ENCODE measurements at places on chromosomes 1 and 21.
A peak's percentile ranks its signal among the peaks of the same experiment; 100 is the strongest.

DNA sequence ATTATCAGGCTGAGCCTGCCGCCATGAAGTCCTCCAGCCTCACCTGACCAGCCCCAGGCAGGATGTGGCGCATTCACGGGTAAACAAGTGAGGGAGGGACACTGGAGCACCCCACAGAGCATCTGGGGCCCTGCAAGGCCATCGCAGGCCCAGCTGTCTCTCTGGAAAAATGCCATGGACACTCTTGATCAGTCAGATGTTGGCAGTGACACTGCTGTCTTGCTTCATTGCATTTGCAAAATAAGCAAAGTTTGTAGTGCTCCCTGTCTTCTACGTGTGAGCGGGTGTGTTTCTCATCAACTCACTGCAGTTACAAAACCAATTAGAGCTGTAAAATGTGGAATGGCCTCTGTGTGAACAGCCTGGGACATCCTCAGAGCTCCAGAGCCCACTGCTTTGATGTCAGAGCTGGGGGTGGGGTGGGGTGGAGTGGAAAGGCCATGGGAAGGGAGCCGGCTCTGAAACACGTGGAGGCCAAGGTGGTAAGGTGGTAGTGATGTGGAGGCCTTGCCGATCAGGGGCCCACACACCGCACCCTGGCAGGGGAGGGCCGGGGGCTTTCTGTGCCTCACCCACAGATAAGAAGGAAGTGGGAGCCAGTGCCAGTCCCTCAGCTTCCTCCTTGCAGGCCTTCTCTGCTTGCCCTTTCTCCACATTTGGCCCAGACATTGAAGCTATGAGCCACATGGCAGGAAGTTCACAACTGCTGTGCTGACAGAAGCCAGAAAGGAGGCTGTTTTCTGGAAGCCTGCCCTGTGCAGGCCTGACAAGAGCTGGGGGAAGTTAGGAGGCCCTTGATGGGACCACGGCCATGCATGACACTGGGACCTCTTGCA is 254.9 kb downstream of the RHOU start:
- H3K27me3 ChIP-seq: peaks cover 23% of the 10 kb centered on the region
- H3K27ac ChIP-seq: no peak overlapping the region
- H3K4me3 ChIP-seq: no peak overlapping the region
- no peak for DNase-seq
- H3K4me1 ChIP-seq: no peaks in the 10 kb centered on the region
- H3K36me3 ChIP-seq: no peaks in the 10 kb centered on the region

GRCh38 chr1:232278925-232279324 is 351.0 kb downstream of the SIPA1L2 start:
- no peak for DNase-seq
- H3K36me3 ChIP-seq: no peaks in the 10 kb centered on the region
- H3K27ac ChIP-seq: no peak overlapping the region
- H3K4me1 ChIP-seq: no peaks in the 10 kb centered on the region

GRCh38 chr1:230270559-230271281 is 155.4 kb downstream of the PGBD5 start:
- peaks cover 16% of the 10 kb centered on the region for H3K36me3 ChIP-seq
- peak; percentile 19 for DNase-seq
- peak overlapping the region; percentile 91 for H3K27ac ChIP-seq
- no peak overlapping the region for H3K4me3 ChIP-seq

GRCh38 chr1:13675151-13675651 is 24.8 kb upstream of the PRDM2 start:
- no peak for DNase-seq
- H3K4me1 ChIP-seq: no peaks in the 10 kb centered on the region
- H3K36me3 ChIP-seq: no peaks in the 10 kb centered on the region
- no peak overlapping the region for H3K27ac ChIP-seq
- peaks cover 27% of the 10 kb centered on the region for H3K27me3 ChIP-seq

DNA sequence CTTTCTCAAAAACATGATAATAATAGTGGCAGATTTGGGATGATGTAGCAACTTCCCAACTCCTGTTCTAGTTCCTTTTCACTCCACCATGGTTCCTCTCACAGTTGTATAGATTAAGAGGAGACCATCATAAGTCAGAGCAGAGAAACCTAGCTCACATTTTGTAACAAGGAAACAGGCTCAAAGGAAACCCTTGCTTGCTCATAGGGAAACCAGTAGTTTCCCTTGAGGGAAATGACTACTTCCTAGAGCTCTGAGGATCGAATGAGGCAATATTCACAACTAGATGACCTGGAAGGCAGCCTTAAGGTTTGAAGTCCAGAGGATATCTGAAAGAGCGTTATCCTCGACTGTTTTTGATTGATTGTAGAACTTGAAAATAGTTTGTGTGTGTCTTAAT is 76.1 kb upstream of the C8B start:
- no peaks in the 10 kb centered on the region for H3K27me3 ChIP-seq
- no peak overlapping the region for H3K4me3 ChIP-seq
- no peak overlapping the region for H3K27ac ChIP-seq
- H3K4me1 ChIP-seq: no peaks in the 10 kb centered on the region

GRCh38 chr1:248855580-248855979 is 3.3 kb downstream of the ZNF692 start:
- no peaks in the 10 kb centered on the region for H3K27me3 ChIP-seq
- no peak overlapping the region for H3K27ac ChIP-seq
- peaks cover 30% of the 10 kb centered on the region for H3K4me1 ChIP-seq
- no peak overlapping the region for H3K4me3 ChIP-seq
- H3K36me3 ChIP-seq: peaks cover 32% of the 10 kb centered on the region

GRCh38 chr21:17597680-17598079 is 15.0 kb downstream of the BTG3 start:
- H3K27me3 ChIP-seq: no peaks in the 10 kb centered on the region
- peaks cover 71% of the 10 kb centered on the region for H3K36me3 ChIP-seq
- H3K4me1 ChIP-seq: peaks cover 27% of the 10 kb centered on the region
- no peak overlapping the region for H3K27ac ChIP-seq
- no peak for DNase-seq

DNA sequence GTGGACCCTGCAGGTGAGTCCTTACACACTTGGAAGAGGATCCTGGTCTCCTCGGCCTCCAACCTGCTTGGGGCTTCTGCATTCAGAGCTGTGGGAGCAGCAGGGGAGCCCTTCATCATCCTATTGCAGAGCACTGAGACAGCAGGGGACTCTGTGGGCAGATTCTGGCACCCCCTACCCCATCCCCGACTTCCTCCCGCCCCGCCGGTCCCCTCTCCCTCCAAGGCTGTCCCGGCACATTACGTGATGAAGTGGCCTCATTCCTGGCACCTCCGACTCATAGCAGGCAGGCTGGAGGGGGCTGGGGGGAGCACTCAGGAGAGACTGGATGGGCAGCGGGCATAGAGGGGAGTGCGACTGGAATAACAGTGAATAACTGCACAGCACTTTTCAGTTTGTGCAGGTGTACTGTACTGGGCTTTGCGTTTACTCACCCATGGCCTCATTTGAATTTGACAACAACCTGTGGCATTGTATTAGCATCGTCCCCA is 394.1 kb downstream of the MATN1 start:
- DNase-seq: no peak
- no peaks in the 10 kb centered on the region for H3K36me3 ChIP-seq
- H3K4me1 ChIP-seq: no peaks in the 10 kb centered on the region
- H3K4me3 ChIP-seq: no peak overlapping the region
- no peaks in the 10 kb centered on the region for H3K27me3 ChIP-seq

- H3K36me3 ChIP-seq: peaks cover 39% of the 10 kb centered on the region
- no peak for DNase-seq
- no peaks in the 10 kb centered on the region for H3K27me3 ChIP-seq
- H3K4me1 ChIP-seq: peaks cover 26% of the 10 kb centered on the region
- H3K27ac ChIP-seq: peak overlapping the region; percentile 40
Measured at GRCh38 chr1:43653893-43654292, 3.9 kb downstream of the KDM4A start.

DNA sequence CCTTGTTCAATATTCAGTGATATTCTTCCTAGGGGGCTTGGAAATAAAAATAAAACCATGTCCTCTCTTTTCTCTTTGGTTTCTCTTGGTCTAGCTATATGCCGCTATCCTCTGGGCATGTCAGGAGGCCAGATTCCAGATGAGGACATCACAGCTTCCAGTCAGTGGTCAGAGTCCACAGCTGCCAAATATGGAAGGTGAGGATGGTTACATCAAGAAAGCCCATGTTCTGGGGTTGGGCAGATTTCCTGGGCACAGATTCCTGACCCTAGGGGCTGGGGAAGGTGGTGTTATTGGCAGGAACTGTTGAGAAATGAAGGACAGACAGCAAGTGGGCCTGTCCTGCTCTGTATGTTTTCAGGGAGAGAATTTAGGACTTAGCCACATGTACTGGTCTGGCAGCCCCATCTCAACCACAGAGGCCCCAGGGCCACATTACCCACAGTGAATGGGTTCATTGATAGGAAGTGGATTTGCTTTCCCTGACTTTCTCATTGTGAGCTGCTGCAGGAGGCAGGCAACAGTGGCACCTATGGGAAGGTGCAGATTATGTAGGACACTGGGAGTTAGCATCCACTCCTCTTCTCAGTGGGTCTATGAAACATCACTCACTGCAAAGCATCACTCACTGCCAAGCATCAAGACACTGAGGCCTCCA is 37.4 kb upstream of the HSD17B7 start:
- H3K27ac ChIP-seq: no peak overlapping the region
- no peaks in the 10 kb centered on the region for H3K4me1 ChIP-seq
- no peak overlapping the region for H3K4me3 ChIP-seq

GRCh38 chr1:68571454-68572235 is 74.8 kb upstream of the DEPDC1 start:
- no peak for DNase-seq
- no peaks in the 10 kb centered on the region for H3K4me1 ChIP-seq
- H3K36me3 ChIP-seq: no peaks in the 10 kb centered on the region
- no peak overlapping the region for H3K4me3 ChIP-seq

GRCh38 chr1:29500041-29500440 is 263.7 kb downstream of the PTPRU start:
- H3K4me1 ChIP-seq: no peaks in the 10 kb centered on the region
- no peak overlapping the region for H3K4me3 ChIP-seq
- no peak for DNase-seq
- no peaks in the 10 kb centered on the region for H3K36me3 ChIP-seq
- H3K27me3 ChIP-seq: peaks cover 2% of the 10 kb centered on the region

GRCh38 chr1:6358757-6359201 is 34.8 kb downstream of the ACOT7 start:
- peaks cover 11% of the 10 kb centered on the region for H3K36me3 ChIP-seq
- peaks cover 37% of the 10 kb centered on the region for H3K4me1 ChIP-seq
- peak overlapping the region; percentile 21 for H3K4me3 ChIP-seq
- peak overlapping the region; percentile 92 for H3K27ac ChIP-seq
- DNase-seq: peak; percentile 62

- no peaks in the 10 kb centered on the region for H3K36me3 ChIP-seq
- no peak for DNase-seq
- H3K4me3 ChIP-seq: no peak overlapping the region
- no peaks in the 10 kb centered on the region for H3K4me1 ChIP-seq
- peaks cover 5% of the 10 kb centered on the region for H3K27me3 ChIP-seq
Measured at GRCh38 chr1:56811331-56811730, 7.9 kb downstream of the FYB2 start.

GRCh38 chr1:208997726-208998312 is 585.7 kb upstream of the CAMK1G start:
- no peak overlapping the region for H3K27ac ChIP-seq
- peaks cover 18% of the 10 kb centered on the region for H3K27me3 ChIP-seq
- H3K4me1 ChIP-seq: no peaks in the 10 kb centered on the region
- no peak overlapping the region for H3K4me3 ChIP-seq
- no peak for DNase-seq
- H3K36me3 ChIP-seq: no peaks in the 10 kb centered on the region

DNA sequence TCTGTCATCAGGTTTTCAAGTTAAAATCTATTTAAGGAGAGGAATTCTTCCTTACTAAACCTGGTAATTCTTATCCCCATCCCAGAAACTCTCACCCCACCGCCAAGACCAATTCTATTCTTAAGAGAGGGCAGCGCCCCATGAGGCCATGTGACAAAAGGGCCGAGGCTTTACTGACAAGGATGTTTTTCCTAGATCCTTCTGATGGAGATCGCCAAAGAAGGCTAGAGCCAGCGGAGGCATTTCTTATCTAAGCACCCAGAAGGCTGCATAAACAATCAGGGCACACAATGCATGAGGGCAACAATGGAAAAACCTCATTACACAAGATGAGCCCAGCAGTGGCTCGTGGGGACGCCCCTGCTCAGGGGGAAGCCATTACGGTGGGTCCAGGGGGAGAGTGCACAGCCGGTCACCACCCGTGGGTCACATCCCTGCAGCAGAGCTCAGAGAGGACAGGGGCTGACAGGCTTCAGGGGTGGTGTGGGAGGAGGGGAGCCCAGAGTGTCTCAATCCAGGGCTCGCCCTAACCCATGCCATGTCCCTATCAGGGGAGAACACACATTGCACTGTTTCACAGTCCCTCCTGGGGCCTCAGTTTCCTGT is 88.7 kb downstream of the ITPKB start:
- peaks cover 36% of the 10 kb centered on the region for H3K36me3 ChIP-seq
- H3K4me1 ChIP-seq: peaks cover 41% of the 10 kb centered on the region
- H3K27me3 ChIP-seq: no peaks in the 10 kb centered on the region
- H3K27ac ChIP-seq: no peak overlapping the region
- no peak for DNase-seq

- H3K4me1 ChIP-seq: peaks cover 19% of the 10 kb centered on the region
- peak overlapping the region; percentile 8 for H3K27ac ChIP-seq
- no peak for DNase-seq
- H3K36me3 ChIP-seq: peaks cover 8% of the 10 kb centered on the region
- no peaks in the 10 kb centered on the region for H3K27me3 ChIP-seq
- H3K4me3 ChIP-seq: no peak overlapping the region
Measured at GRCh38 chr1:160997323-160998038, 23.5 kb downstream of the F11R start.

DNA sequence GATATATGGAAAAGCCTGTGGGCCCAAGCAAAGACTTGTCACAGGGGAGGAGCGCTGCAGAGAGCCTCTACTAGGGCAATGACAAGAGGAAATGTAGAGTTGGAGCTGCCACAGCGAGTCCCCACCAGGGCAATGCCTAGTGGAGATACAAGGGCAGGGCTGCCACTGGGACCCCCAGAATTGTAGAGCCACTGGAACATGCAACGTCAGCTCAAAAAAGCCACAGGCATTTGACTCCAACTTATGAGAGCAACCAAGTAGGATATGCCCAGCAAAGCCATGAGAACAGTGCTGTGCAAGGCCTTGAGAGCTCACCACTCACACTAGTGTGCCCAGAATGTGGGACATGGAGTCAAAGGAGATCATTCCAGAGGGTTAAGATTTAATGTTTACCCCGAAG is 63.7 kb upstream of the CAMK1G start:
- no peaks in the 10 kb centered on the region for H3K36me3 ChIP-seq
- H3K27me3 ChIP-seq: peaks cover 12% of the 10 kb centered on the region
- H3K4me1 ChIP-seq: no peaks in the 10 kb centered on the region
- no peak for DNase-seq

DNA sequence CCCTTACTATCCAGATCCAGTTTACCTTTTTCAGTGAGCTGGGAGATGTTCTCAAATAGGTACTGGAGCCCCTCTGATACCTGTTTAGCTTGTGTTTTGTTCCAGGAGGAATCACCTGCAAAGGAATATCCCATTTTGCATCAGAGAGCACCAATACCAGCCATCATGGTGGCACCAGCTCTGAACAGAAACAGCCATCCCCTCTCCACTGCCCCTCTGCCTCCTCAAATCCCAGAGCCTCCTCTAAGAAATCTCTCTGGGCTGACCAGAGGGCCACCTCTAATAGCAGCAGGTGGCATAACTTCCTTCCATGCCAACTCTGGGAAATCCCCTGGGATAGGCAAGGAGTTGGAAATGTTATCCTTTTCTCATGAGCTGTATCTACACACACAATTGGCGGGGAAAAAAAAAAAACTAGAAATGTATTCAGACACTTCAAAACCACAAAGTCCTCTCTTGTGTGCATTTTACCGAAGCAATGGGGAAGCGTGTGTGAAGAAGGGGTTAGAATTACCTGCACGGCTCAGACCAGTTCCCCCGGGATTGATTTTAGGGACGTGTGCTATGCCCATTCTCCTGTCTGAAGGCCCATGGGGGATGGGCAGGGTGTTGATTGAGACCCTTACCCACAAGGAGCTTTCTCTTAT is 2.4 kb downstream of the PGLYRP4 start:
- no peak overlapping the region for H3K4me3 ChIP-seq
- peaks cover 17% of the 10 kb centered on the region for H3K4me1 ChIP-seq
- DNase-seq: no peak
- H3K27me3 ChIP-seq: peaks cover 21% of the 10 kb centered on the region
